ENCODE measurements at places on chromosomes 5 and 9. TPM values are rescaled to one million over a fixed set of nuclear protein-coding genes. Genes with fewer than 3 reads are reported as not detected.

Gene SLC35A4
- 74.3 TPM for total RNA-seq

Gene OCLN
- 3.2 TPM for total RNA-seq

GRCh38 chr5:149863830-149864229 is 80.8 kb downstream of the PDE6A start:
- no peak overlapping the region for H3K27ac ChIP-seq
- no peak for DNase-seq
- H3K36me3 ChIP-seq: peaks cover 7% of the 10 kb centered on the region
- peaks cover 4% of the 10 kb centered on the region for H3K4me1 ChIP-seq
- H3K4me3 ChIP-seq: no peak overlapping the region

DNA sequence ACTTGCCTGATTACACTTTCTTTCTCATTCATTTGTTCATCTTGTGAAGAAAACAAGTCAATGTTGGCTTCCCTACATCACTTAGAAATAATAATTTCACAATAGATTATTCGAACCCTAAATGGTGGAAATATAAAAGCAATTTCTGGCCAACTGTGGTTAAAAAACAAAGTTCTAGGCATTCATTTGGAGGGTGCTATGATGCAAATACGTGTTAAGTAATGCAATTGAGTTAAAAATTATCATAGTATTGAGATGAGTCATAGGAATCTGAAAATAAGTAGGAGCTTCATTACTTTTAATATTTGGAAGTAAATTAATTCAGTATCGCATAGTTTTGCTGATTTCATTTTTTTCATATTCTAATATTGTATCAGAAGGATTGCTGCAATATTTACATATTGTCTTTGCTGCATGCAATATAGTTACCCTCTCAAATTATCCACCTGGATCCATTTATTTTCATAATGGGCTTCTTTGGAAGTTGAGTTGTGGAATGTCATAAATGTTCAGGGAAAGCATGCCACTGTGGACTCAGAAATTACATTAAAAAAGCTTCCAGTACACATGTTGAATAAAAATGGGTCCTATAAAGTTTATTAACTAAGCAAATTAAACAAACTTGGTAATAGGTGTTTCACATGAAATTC is 647.7 kb upstream of the WWC1 start:
- H3K36me3 ChIP-seq: no peaks in the 10 kb centered on the region
- H3K27me3 ChIP-seq: no peaks in the 10 kb centered on the region
- no peak for DNase-seq
- H3K4me1 ChIP-seq: peaks cover 44% of the 10 kb centered on the region

GRCh38 chr9:69433968-69434367 is 109.0 kb downstream of the ENTREP1 start:
- no peaks in the 10 kb centered on the region for H3K27me3 ChIP-seq
- H3K4me1 ChIP-seq: no peaks in the 10 kb centered on the region
- DNase-seq: no peak
- peaks cover 14% of the 10 kb centered on the region for H3K36me3 ChIP-seq
- H3K27ac ChIP-seq: no peak overlapping the region

DNA sequence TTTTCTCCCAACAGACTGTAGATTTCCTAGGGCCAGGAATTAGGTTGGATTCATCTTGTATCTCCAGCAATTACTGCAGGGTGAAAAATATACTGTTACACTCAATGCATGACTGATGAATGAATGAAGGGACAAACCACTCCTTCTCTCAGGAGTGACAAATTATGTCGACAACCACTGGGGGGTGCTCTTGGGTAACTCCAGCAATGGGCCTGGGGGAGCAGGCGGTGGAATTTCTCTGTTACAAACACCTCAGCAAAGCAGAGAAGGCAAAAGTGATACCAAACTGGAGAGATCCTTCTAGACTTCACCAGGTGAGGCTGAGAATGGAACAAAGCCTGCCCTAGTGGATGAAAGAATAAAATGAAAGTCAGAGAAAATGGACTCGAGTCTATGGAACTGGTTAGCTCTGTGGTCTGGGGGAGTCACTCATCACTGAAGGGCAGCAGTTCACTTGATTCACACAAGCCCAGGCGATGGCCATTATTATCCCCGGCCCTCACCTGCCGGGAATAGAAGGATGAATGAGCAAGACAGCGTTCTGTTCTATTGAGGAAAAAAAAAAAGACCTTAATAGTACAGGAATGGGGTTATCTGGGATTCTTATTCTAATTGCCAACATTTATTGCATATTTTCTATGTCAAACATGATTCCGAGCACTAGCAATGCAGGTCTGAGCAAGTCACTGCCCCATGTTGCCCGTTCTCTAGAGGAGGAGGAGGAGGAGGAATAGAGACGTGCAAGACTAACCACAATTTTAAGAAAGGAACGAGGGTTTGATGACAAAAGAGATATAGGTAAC is 341.1 kb downstream of the ASTN2 start:
- H3K27ac ChIP-seq: no peak overlapping the region
- H3K27me3 ChIP-seq: peaks cover 4% of the 10 kb centered on the region
- DNase-seq: no peak
